Central memory CD8-positive, alpha-beta T cell (primary cell): ENCODE measurements at places on chromosomes 6 and 20.

GRCh38 chr6:79789896-79790295 lies 157.5 kb downstream of the ELOVL4 start:
- H3K4me3 ChIP-seq, result no peak overlapping the region
- no peak overlapping the region for H3K27ac ChIP-seq
- no peaks in the 10 kb centered on the region for H3K27me3 ChIP-seq
- no peaks in the 10 kb centered on the region for H3K4me1 ChIP-seq

- H3K27me3 ChIP-seq, result peaks cover 39% of the 10 kb centered on the region
- DNase-seq, result no peak
- H3K4me1 ChIP-seq, result no peaks in the 10 kb centered on the region
- no peak overlapping the region for H3K4me3 ChIP-seq
- H3K36me3 ChIP-seq, result no peaks in the 10 kb centered on the region
- H3K27ac ChIP-seq, result no peak overlapping the region
These were observed 326.1 kb upstream of the CNR1 start for GRCh38 chr6:88492241-88492640.

DNA sequence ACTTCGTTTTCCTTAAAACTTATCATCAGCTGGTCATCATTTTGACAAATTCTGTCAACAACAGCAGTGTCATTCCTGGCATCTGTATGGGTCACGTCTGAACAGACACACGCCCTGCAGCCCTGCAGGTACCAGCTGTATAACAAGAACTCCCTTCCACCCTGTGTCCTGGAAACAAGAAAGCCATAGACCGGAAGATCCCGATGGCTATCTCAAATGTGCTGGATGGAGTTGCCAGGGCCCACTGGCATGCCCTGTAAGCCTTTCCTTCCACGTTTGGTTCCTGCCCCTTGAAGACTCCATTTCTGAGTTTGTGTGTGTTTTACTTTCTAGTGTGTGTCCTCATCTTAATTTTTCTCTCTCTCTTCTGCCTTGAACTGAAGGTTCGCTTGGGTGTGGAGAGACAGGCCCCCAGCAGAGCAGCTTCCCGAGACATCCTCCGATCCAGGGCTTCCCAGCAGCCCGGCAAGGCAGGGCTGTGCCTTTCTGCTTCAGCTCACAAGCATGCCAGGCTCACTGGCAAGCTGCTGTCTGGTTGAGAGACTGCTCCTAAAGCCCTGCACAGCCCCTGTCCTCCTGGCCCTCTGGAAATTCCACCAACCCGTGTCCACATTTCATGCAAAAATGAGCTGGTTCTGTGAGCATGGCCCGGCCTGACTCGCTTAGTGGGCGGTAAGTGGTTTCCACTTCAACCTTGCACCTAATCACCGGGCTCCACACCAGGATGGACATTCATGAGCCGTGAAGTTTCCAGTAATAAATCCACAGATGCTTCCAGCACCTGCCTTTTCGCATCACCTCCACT lies 8.7 kb downstream of the GFRA4 start:
- no peak for DNase-seq
- H3K4me3 ChIP-seq, result no peak overlapping the region
- H3K27me3 ChIP-seq, result peaks cover 23% of the 10 kb centered on the region

DNA sequence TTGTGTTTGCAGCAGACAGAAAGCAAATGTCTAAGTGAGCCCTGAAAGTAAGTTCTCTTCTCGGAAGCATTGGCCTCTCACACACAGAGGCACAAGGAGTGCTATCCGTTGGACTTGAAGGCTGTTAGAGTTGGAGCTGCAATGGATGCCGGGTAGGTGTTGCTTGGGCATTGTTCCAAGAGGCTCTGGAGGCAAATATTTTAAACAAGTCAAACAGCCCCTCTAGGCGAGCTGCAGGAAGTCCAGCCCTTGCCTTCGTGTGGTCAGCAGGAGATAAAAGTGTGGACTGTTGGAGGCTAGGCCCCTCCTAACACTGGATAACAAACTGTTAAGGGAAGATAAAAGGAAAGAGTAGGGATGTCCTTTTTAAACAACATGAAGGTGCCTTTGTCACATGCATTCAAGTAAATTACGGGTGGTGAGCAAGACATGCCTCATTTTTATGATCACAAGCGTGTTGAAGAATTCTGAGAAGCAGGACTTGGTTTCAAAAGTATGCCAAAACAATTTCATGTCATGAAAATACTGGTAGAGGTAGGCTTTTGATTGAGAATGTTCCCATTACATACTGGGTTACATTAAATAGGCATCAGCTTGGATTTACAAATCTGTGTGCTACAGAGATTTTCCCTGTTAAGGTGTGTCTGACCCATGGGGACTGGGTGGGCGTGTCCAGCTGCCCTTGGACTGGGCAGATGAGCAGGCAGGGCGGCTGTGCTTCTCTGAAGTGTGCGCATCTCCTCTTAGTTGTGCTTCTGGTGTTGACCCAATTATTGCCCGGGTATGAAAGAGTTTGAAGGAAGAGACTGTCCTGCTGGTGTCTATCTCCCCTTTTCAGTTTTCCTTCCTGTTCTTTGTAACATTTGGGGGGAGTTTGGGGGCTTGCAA lies 57.5 kb downstream of the RREB1 start:
- DNase-seq, result no peak
- no peaks in the 10 kb centered on the region for H3K27me3 ChIP-seq
- no peak overlapping the region for H3K4me3 ChIP-seq

DNA sequence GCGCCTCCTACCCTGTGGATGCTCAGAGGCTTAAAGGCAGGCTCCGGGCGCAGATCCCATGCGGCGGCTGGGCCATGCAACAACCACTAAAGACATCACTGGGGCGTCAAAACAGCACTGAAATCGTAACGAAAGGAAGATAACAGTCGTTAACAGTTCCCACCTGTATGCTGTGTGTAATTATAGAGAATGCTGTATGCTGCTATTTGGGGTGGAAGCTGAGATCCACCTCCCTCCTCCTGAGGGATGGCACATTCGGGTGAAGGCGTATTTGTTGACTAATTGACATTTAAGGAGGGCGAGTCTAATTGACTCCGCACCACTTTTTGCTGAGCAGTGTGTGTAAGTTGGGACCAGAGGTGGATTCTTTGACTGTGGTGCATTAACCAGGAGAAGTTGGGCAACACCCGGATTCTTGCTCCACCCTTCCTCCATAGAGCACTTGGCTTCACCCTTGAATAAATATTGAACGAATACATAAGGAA lies 687 bp downstream of the SLC35A1 start:
- peaks cover 5% of the 10 kb centered on the region for H3K36me3 ChIP-seq
- H3K4me1 ChIP-seq, result peaks cover 13% of the 10 kb centered on the region
- H3K27me3 ChIP-seq, result peaks cover 4% of the 10 kb centered on the region
- DNase-seq, result no peak

GRCh38 chr6:57224769-57225515 lies 2.8 kb upstream of the RAB23 start:
- H3K27ac ChIP-seq, result no peak overlapping the region
- no peak for DNase-seq
- peaks cover 9% of the 10 kb centered on the region for H3K36me3 ChIP-seq
- H3K4me3 ChIP-seq, result no peak overlapping the region
- H3K27me3 ChIP-seq, result peaks cover 9% of the 10 kb centered on the region

DNA sequence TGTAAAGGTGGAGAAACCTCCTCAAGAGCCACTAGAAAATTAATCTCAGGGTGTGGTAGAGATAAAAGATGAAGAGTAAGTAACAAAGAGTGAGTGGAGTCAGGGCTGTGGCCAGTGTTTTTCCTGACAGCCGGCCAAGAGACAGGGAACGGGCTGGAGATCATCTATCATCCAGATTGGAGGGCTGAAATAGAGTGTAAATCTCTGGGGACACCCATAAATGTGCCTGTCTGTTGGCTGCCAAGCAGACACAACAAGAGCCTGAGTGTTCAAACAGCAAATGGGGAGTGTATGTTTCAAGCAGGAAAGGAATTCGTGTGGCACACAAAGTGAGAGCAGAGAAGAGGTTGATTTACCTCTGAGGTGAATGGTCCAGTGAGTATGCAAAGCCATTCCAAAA lies 326.4 kb upstream of the KHDRBS2 start:
- no peaks in the 10 kb centered on the region for H3K27me3 ChIP-seq
- H3K27ac ChIP-seq, result no peak overlapping the region
- no peak overlapping the region for H3K4me3 ChIP-seq
- H3K4me1 ChIP-seq, result no peaks in the 10 kb centered on the region
- H3K36me3 ChIP-seq, result peaks cover 2% of the 10 kb centered on the region

- peaks cover 47% of the 10 kb centered on the region for H3K4me1 ChIP-seq
- peak; percentile 29 for DNase-seq
- H3K27me3 ChIP-seq, result no peaks in the 10 kb centered on the region
- peaks cover 25% of the 10 kb centered on the region for H3K36me3 ChIP-seq
These were observed 463 bp downstream of the RPS21 start for GRCh38 chr20:62387219-62387913.

DNA sequence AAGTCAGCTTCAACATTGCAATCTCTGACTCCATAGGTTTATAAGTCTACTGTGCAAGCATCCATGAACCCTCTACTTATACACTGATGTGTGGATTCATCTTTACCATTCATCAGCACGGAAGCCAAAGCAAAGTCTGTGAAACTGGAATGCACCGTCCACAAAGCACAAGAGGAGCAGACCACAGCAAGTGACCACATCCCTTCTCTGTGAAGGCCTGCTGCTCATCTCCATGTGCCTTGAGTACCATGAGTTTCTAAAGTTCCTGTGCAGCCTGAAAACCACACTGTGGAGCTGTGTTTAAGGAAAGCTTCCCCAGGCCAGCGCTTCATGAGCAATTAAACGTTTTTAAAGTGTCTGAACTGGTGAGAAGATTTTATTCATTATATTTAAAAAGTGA lies 20.0 kb downstream of the GABRR1 start:
- H3K4me1 ChIP-seq, result no peaks in the 10 kb centered on the region
- no peak overlapping the region for H3K4me3 ChIP-seq
- no peak for DNase-seq
- no peaks in the 10 kb centered on the region for H3K36me3 ChIP-seq
- no peak overlapping the region for H3K27ac ChIP-seq

DNA sequence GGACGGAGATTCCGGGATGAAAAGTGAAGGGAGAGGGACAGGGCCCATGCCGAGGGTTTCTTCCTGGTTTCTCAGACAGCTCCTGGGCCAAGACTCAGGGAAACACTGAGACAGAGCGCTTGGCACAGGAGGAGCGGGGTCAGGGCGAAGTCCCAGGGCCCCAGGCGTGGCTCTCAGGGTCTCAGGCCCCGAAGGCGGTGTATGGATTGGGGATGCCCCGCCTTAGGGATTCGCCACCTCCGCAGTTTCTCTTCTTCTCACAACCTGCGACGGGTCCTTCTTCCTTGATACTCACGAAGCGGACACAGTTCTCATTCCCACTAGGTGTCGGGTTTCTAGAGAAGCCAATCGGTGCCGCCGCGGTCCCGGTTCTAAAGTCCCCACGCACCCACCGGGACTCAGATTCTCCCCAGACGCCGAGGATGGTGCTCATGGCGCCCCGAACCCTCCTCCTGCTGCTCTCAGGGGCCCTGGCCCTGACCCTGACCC lies 55.0 kb upstream of the HLA-A start:
- peak overlapping the region; percentile 97 for H3K27ac ChIP-seq
- H3K4me1 ChIP-seq, result peaks cover 22% of the 10 kb centered on the region
- peaks cover 21% of the 10 kb centered on the region for H3K36me3 ChIP-seq
- peak overlapping the region; percentile 88 for H3K4me3 ChIP-seq

DNA sequence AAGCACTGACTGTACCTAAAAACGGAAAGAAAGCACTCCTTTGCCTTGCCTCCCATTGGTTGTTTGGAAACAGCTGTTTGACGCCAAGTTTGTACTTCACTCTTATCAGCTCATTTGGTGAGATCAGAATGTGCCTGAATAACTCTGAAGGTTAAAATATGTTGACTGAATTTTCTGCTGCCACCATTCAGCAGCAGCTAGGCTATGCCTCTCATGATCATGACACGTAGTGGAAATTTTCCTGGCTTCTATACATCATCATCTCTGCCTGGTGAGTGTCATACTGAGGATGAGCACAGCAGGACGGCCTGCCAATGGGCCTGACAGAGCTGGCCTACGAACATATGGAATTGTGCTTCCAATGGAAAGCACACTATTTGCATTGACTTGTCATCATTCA lies 704.9 kb upstream of the CITED2 start:
- H3K4me3 ChIP-seq, result no peak overlapping the region
- no peaks in the 10 kb centered on the region for H3K4me1 ChIP-seq
- peaks cover 36% of the 10 kb centered on the region for H3K27me3 ChIP-seq
- no peak overlapping the region for H3K27ac ChIP-seq

DNA sequence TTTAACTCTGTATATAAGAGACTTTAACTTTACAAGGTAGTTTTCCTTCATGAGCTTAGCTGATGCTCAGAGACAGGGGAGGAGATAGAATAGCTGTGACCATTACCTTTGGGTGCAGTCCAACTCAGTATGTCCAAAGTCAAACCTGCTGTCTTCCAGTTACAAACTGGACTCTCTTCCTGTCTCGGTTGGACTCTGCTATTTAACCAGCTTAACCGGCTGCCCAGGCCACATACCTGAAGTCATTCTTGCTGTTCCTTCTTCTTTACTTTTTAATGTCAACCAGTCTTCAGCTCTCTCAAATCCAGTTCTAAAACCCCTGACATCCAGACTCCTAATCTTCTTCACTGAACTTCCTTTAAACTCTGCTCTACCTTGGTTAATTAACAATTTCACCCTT lies 138.3 kb upstream of the TSHZ2 start:
- no peak overlapping the region for H3K27ac ChIP-seq
- H3K4me1 ChIP-seq, result no peaks in the 10 kb centered on the region
- H3K27me3 ChIP-seq, result peaks cover 20% of the 10 kb centered on the region
- no peaks in the 10 kb centered on the region for H3K36me3 ChIP-seq

DNA sequence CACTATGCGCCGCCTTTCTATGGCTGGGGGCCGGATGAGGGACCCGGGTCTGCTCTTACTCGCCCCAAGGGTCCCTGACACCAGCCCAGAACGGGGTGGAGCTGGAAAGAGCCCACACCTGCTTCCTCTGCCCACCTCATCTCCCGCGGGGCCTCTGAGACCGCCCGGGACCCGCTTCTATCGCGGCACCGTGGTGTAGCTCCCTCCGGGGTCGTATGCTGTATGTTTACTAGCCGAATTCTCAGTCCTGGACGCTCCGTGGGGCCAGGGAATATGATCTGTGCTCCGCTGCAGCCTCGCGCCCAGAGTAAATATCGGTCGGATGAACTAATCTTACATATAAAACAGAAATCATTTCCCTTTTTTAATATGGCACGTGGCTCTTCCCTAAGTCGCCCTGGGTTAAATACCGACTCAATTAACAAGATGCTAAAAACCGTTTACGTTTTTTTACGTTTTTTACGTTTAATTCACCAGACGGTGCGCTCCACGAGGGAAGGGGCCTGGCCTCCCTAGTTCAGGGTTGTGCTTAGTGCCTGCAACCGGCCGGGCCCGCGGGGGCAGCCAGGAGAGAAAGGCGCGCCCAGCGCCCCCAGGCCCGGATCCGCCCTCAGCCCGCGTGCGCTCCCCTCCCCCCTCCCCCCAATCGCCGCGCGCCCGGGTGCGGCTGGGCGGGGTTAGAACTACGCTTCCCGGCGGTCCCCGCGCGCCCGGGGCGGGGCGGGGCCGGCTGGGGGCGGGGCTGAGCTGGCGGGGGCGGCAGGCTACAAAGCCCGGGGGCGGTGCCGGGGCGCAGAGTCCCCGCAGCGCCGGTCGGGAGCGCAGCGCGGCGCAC lies at the start of gene RBM38:
TSS of gene RBM38 (plus strand) at position 793 of the 835 bp plus-strand sequence. CDS start 186 bp downstream, outside the sequence.
- no peaks in the 10 kb centered on the region for H3K27me3 ChIP-seq
- peaks cover 56% of the 10 kb centered on the region for H3K36me3 ChIP-seq
- peak within 1 kb of the TSS; percentile 86 for H3K27ac ChIP-seq
- H3K4me3 ChIP-seq, result peak within 1 kb of the TSS; percentile 83
- no peak for DNase-seq

- H3K4me3 ChIP-seq, result no peak overlapping the region
- H3K4me1 ChIP-seq, result peaks cover 17% of the 10 kb centered on the region
- H3K36me3 ChIP-seq, result peaks cover 9% of the 10 kb centered on the region
- no peak for DNase-seq
- H3K27ac ChIP-seq, result no peak overlapping the region
- no peaks in the 10 kb centered on the region for H3K27me3 ChIP-seq
These were observed 144.6 kb downstream of the UST start for GRCh38 chr6:148891405-148891783.

- no peak overlapping the region for H3K4me3 ChIP-seq
- no peaks in the 10 kb centered on the region for H3K27me3 ChIP-seq
- DNase-seq, result no peak
These were observed 36.2 kb upstream of the RGS17 start for GRCh38 chr6:153167061-153167891.
